ENCODE measurements at places on chromosomes 1 and 21.

DNA sequence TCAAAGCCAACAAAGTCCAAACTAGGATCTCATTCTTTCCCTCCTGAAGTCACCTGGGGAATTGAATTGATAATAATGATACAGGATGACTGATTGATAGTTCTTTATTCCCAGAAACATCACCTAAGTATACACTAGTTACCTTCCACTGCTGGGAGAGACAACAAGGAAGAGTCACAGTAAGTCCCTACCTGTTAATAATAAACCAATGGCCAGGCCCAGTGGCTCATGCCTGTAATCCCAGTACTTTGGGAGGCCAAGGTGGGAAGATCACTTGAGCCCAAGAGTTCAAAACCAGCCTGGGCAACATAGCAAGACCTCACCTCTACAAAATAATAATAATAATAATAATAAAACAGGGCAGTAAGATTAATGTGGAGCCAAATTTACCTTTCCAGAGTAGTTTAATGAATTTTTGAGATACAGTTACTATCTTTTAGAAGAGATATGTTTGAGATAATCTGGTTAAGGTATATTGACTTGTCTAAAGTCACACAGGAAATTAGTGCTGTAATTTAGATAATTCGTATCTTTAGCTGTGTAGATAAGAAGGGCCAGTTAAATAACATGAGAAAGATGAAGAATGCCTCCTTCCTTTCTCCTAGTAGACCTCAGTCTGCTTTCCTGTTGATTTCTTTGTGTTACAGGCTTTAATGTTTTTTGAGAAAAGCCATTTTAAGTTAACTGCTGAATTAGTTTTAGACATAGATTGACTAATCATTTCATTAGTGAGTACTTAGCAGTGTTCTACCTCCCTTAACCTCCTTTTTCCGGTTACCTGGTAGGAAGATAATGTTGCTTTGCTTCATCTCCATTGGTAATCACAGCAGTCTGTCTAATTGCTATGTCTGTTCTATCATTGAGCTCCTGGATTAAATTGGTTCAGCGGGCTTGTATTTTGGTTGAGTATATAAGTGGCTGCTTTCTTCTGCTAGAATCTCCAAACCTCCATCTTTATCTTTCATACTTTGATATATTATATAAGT, 22.0 kb downstream of the SMAP2 start:
- DNase-seq, result no peak

DNA sequence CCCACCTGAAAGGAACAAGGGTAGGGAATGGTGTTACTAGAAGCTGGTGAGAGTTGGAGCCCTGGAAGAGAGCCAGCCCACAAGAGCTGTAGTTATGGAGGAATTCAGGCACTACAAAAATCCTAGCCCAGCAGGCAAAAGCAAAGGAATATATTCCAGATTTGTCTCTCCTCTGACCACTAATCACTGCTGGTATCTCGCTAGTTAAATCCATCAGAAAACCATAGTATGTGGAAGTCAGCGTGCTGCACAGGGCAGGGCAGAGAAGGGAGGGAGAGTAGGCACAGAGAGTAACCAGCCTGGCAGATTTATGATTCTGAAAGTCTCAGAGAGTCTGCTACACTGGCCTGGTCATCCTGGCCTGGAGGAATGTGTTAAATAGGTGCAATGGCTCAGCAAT, 88.6 kb downstream of the SELENOF start:
- no peak for DNase-seq

DNA sequence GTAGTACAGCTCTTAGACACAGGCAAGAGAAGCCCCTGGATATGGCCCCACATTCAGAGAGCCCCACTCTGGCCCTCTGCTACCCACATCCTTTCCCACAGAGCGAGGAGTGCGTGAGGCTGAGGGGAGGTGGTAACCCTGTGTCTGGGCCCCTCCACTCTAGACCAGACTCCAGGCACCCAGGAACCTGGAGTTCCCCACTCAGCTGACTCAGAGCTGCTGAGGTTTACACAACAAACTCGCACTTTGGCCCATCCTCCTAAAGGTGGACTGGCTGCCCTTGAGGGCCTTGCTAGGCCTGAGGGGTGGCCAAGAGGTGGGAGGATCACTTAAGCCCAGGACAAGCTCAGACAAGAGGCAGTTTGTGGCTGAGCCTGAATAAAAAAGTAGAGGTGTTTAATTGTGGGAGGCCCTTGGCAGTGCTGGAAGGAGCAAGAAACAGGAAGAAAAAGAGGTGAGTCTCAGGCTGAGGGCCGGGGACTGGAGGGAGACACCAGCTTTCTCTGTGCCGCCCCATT, 10.7 kb downstream of the MR1 start:
- no peak for DNase-seq

DNA sequence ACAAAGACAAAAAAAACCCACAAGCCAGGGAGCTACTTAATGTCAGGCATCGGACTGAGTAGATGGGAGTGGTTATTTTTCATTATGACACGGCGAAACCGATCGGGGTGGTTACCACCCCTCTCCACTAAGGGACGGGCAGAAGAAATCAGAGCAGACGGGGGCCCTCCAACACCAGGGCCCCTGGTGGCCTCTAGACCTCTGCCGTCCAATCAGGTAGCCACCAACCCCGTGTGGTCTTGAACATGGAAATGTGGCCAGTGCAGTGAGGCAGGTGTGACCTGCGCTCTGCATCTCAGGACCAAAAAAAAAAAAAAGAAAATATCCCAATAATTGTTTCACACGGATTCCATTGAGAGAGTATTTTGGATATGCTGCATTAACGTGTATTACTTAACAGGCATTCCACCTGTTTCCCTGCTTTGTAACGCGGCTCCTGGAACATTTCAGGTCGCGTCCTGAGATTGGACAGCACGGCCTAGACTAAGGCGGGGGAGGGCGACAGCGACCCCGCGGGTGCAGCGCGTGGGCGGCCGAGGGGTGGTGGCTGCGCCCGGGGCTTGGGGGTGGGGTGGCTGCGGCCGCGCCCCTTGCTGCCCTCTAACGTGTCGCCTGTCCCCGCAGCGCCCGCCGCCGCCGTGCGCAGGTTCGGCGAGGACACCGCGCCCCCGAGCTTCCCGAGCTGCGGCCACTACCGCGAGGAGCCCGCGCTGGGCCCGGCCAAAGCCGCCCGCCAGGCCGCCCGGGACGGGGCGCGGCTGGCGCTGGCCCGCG, 48.3 kb downstream of the SIM2 start:
- no peak for DNase-seq

GRCh38 chr1:193222056-193222615, 35.7 kb upstream of the B3GALT2 start:
- no peak for DNase-seq

DNA sequence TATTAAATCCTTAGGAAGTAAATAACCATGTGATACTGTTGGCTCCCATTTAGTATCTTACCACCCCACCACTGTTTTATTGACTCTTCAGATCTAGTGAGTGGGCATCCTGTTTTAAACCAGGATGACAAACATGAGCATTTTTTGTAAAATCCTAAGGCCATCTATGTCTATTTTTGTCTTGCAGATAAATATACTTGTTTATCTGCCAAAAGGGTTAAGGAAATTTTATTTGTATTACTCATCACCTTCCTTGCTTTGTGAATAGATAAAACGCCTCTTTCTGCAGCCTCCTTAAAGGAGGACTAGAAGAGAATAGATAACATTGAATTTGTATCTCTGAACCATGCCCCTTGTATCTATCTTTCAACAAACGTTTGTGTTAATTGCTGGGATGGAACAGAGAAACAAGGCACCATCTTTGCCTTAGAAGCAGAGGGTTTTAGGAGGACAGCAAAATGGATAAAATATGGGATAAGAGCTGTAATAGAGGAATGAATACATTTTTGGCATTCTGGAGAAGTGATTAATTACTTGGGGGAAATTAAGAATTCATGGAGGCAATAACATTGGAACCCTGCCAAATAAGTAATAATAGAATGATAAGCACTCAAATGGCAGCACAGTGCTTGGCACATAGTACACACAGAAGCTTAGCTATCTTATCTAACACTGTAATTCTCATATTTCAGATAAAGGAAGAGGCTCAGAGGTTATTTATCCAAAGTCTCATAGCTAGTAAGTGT, 14.7 kb downstream of the YTHDF2 start:
- DNase-seq, result peak; percentile 50

- no peak for DNase-seq
Observed at GRCh38 chr1:7686301-7686850, 84.7 kb upstream of the VAMP3 start.

GRCh38 chr1:164759144-164759920, 200.3 kb downstream of the PBX1 start:
- no peak for DNase-seq

- DNase-seq, result peak; percentile 56
Observed at GRCh38 chr1:153572569-153573015, 6.9 kb upstream of the S100A2 start.

DNA sequence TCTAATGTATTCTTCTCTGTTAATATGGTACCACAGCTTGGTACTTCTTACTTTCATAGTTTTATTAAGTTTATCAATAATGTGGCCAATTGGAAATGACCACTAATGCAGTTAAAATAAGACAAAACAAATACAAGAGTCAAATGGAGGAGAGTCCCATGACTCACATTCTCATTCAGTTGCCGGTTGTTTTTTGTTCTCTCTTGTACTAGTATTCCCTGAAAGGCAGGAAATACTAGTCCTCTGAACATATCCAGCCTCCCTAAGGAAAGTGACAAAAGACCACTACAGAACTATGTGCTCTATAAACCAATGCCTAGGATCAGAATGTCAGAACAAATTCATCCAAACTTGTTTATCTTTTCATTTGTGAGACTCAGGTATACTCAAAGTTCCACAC, 165.2 kb upstream of the SAMSN1 start:
- no peak for DNase-seq

- no peak for DNase-seq
Observed at GRCh38 chr1:94974241-94974640, 47.3 kb upstream of the CNN3 start.

DNA sequence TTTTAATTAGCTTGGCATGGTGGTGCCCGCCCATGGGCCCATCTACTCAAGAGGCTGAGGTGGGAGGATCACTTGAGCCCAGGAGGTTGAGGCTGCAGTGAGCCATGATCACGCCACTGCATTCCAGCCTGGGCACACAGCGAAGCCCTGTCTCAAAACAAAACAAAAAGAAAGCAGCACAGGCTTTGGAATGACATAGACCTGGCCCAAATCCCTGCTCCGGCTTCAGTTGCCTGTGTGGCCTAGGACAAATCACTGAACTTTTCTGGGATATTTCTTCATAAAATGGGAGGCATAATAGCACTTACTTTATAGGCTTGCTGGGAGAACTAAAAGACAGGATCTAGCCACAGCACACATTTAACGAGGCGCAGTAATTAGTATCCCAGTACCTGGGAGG, 2.4 kb downstream of the PEAR1 start:
- no peak for DNase-seq

DNA sequence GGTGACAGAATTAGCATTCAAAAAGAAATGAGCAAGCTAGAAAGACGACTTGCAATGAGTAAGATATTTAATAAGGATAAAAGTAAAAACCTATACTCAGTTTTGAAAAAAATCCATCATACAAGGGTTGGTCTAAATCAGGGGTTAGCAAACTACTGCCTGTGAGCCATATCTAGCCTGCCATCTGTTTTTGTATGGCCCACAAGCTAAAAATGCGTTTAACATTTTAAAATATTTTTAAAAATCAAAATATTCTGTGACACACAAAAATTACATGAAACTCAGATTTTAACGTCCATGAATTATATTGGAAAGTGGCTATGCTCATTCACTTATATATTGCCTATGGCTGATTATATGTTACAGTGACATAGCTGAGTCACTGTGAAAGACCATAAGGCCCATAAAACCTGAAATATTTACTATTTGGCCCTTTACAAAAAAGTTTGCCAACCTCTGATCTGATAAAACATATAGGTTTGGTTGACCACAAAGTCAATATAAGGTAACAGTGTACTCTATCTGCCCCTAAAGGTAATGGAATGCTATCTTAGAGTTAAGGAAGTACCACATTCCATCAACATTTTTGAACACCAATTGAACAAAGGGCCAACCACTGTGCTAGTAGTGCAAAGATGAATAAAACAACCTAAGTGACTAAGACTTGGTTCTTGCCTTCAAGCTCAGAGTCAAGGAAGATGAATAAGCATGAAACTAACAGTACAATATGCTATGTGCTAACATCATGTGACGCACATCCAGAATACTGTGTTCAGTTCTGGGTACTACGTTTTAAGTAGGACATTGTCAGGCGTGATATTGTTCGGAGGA, 3.2 kb downstream of the IFT25 start:
- peak; percentile 64 for DNase-seq

Data from erythroblast (primary cell).